ENCODE measurements at places on chromosomes 12 and 14. TPM values are rescaled to one million over a fixed set of nuclear protein-coding genes. Genes with fewer than 3 reads are reported as not detected.

Gene KNTC1
- 94.3 TPM for total RNA-seq

Gene GLS2
- not detected for total RNA-seq

Gene MGAT4C
- not detected for total RNA-seq

Gene PLEKHG3
- total RNA-seq: 79.5 TPM

Gene TPPP2
- not detected for total RNA-seq

Gene CCND2
- total RNA-seq: 0.08 TPM

Gene SLC5A8
- total RNA-seq: not detected

Gene SLCO1B3
- not detected for total RNA-seq

Gene FZD10
- not detected for total RNA-seq

- no peaks in the 10 kb centered on the region for H3K36me3 ChIP-seq
- no peak overlapping the region for H3K27ac ChIP-seq
- no peaks in the 10 kb centered on the region for H3K4me1 ChIP-seq
- H3K4me3 ChIP-seq: no peak overlapping the region
These were observed 47.1 kb upstream of the ATXN7L3B start for GRCh38 chr12:74490390-74491064.

GRCh38 chr14:83217492-83217891 is 1683.8 kb upstream of the SEL1L start:
- no peaks in the 10 kb centered on the region for H3K27me3 ChIP-seq
- no peak overlapping the region for H3K4me3 ChIP-seq
- no peak for DNase-seq
- no peaks in the 10 kb centered on the region for H3K36me3 ChIP-seq
- no peak overlapping the region for H3K27ac ChIP-seq
- no peaks in the 10 kb centered on the region for H3K4me1 ChIP-seq

DNA sequence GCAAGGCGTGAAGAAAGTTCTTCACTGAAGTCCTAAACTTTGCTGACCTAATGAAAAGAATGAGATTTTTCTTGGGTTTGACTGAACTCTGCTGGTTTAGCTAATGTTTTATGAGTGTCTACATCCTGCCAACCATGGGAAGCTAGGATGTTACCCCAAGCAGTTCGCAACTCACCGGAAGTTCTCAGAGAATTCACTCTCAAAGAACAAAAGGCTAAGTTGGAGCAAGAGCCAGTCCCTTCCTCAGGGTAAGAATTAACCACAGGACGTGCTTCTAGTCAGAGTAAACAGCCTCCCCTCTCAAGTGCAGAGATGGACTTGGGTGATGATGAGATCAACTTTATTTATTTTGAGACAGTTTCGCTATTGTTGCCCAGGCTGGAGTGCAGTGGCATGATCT is 37.3 kb downstream of the TCHP start:
- H3K27me3 ChIP-seq: no peaks in the 10 kb centered on the region
- no peak overlapping the region for H3K4me3 ChIP-seq
- H3K27ac ChIP-seq: peak overlapping the region; percentile 91
- DNase-seq: peak; percentile 79
- peaks cover 49% of the 10 kb centered on the region for H3K36me3 ChIP-seq

GRCh38 chr12:120292411-120292660 is 633 bp upstream of the RNU4-2 start:
- H3K27ac ChIP-seq: peak overlapping the region; percentile 100
- H3K36me3 ChIP-seq: no peaks in the 10 kb centered on the region
- peak overlapping the region; percentile 37 for H3K4me3 ChIP-seq
- peaks cover 5% of the 10 kb centered on the region for H3K4me1 ChIP-seq
- no peaks in the 10 kb centered on the region for H3K27me3 ChIP-seq

DNA sequence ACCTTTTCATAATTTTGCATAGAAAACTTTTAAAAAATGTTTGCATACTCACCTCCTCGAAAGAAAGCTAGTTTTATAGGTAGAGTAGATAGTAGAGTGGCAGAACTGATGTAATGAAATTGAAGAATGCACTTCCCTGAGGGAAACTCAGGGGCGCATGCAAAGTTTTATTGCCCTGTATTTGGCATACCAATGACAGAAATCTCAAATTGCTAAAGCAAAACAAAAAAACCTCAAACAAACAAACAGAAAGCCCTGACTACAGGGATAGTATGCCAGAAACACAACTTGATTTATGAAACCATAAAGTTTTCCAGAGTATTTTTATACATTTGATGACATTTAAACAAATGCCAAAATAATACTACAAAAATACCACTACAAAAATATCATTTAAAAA is 1.8 kb downstream of the RASSF9 start:
- no peaks in the 10 kb centered on the region for H3K4me1 ChIP-seq
- no peak overlapping the region for H3K27ac ChIP-seq
- no peaks in the 10 kb centered on the region for H3K27me3 ChIP-seq
- no peak for DNase-seq
- H3K4me3 ChIP-seq: no peak overlapping the region

DNA sequence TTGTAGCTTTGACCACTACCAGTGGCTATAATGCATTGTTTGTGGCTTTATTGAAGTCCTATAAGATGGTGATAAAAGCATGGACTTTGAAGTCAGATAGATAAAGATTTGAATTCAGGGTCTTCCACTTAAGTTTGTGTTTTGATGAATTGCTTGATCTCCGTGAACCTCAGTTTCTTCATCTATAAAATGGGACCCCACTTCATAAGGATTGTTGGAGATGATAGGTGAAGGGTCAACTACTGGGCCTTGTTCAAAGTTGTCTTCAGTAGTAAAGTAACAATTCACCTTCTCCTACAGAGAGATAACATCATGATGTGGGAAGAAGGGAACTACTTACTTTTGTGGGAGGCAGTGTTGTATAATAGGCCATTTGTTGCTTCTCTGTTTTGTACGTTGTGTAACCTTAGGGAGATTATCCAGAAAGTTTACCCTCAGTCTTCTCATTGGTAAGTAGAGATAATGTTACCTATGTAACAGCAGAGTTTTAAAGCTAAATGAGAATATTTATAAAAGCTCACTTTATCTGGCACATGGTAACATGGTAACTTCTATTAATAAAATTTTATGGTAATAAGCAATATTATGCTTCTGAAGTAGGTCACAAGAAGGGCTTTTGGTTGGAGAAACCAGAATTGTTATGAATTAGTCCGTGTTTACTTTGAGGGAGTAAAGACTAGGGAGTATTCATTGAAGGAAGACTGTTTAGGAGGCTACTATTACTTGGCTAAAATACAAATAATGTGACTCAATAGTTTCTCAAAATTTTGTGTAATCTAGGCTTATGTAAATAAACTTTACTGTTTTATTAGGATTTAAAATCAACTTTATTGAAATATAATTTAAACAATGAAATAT is 15.1 kb downstream of the ADIPOR2 start:
- H3K4me1 ChIP-seq: peaks cover 16% of the 10 kb centered on the region
- DNase-seq: no peak
- no peak overlapping the region for H3K27ac ChIP-seq
- no peaks in the 10 kb centered on the region for H3K27me3 ChIP-seq

DNA sequence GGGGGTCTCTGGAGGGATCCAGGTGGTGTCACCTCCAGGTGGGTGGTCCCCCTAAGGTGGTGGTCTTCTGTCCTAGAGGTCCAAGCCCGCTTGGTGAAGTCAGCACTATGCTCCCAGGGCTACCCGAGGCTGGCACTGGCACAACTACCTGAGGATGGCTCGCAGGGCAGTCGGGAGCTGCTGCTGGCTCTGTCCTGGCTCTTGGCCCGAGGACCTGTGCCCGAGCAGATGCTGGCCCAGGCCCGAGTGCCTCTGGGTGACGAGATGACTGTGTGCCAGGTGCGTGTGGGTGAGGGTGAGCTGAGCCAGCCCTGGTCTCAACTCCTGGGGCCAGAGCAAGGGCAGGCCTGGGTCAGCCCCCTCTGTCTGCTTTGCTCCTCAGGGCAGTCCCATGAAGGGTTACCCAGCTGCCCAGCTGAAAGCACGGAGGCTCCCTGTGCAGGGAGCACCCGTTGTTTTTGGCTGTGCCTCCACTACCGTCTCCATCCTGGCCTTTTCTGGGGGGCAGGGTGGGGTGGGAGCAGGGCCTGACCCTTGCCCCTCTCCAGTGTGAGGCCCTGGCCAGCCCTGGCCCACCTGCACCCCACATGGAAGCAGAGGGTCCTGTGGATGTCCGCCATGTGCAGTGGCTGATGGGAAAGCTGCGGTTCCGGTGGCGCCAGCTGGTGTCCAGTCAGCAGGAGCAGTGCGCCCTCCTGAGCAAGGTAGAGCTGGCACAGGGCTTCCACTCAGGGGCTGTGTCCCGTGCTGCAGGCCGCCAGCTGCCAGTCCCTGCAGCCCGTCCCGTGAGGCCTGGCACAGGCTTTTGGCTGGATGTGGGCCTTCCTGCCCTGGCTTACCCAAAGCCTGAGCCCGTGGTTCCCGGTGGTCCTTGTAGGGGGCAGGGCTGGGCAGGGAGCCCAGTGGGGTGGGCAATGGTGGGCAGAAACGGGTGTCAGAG is 1.3 kb downstream of the TEDC1 start:
- H3K4me1 ChIP-seq: peaks cover 20% of the 10 kb centered on the region
- peaks cover 8% of the 10 kb centered on the region for H3K27me3 ChIP-seq
- peaks cover 13% of the 10 kb centered on the region for H3K36me3 ChIP-seq
- H3K4me3 ChIP-seq: peak overlapping the region; percentile 92

DNA sequence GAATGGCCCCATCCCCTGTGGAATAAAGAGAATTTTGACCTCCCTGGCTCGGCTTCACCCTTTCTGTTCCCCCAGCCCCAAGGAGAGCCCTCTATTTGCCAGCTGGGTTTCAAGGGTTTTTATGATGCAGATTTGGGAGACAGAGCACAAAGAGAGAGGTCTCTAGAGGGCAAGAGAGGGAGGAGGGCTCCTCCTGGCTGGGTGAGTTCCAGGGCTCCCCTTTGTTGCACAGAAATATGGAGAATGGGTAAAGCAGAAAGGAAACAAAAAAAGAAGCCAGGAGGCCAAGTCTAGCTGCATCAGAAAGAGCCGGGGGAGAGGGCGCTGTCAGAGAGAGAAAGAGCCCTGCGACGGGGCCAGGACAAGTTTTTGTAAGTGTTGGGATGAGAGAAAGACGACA is 319.6 kb upstream of the RTL1 start:
- DNase-seq: no peak
- no peaks in the 10 kb centered on the region for H3K4me1 ChIP-seq
- H3K27ac ChIP-seq: no peak overlapping the region
- H3K4me3 ChIP-seq: no peak overlapping the region

- H3K27ac ChIP-seq: no peak overlapping the region
- H3K36me3 ChIP-seq: no peaks in the 10 kb centered on the region
- DNase-seq: no peak
- peaks cover 56% of the 10 kb centered on the region for H3K4me1 ChIP-seq
- H3K4me3 ChIP-seq: no peak overlapping the region
These were observed 122.2 kb downstream of the DAAM1 start for GRCh38 chr14:59310633-59311032.

- peaks cover 4% of the 10 kb centered on the region for H3K4me1 ChIP-seq
- no peaks in the 10 kb centered on the region for H3K36me3 ChIP-seq
- H3K27ac ChIP-seq: no peak overlapping the region
- DNase-seq: no peak
- H3K27me3 ChIP-seq: no peaks in the 10 kb centered on the region
These were observed 15.7 kb upstream of the VSIG10 start for GRCh38 chr12:118119449-118119879.

DNA sequence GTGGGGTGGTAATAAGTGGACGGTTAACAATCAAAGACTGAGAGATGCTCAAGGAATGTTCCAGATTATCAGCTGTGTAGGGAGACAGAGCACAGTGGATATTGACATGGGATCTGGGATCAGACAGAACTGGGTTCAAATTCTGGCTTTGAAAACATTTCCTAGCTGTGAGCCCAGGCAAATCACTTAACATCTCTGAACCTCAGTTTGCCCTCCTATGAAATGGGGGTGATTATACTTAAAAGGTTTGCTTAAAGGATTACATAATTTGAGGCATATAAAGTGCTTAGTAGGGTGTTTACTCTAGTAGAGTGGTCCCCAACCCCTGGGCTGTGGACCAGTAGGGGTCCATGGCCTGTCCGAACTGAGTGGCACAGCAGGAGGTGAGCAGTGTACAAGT is 260.0 kb upstream of the CRY1 start:
- no peaks in the 10 kb centered on the region for H3K36me3 ChIP-seq
- no peak overlapping the region for H3K27ac ChIP-seq
- H3K4me3 ChIP-seq: no peak overlapping the region
- DNase-seq: no peak
- H3K4me1 ChIP-seq: peaks cover 6% of the 10 kb centered on the region

GRCh38 chr12:98594050-98594835 is 757 bp downstream of the SLC25A3 start:
- peak overlapping the region; percentile 73 for H3K4me3 ChIP-seq
- peaks cover 53% of the 10 kb centered on the region for H3K36me3 ChIP-seq
- H3K4me1 ChIP-seq: peaks cover 5% of the 10 kb centered on the region

DNA sequence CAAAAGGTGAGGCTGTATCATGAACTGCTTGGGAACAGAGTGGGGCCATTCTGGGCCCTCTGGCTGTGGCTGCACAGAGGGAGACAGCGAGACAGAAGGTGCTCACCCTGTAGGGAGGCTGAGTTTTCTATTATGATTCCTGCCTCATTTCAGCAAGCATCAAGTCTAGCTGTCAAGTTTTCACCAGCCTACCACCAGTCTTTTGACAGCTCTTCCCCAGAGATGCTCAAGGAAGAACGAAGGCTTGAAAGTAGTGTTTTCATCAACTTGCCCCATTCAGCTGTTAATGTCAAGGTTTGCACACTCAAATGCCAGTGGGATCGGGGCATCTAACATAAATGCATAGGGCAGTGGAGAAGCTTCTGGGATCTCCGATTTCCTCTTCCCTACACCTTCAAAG is 10.0 kb downstream of the FGF23 start:
- H3K27ac ChIP-seq: no peak overlapping the region
- no peak for DNase-seq
- H3K27me3 ChIP-seq: peaks cover 25% of the 10 kb centered on the region
- H3K4me1 ChIP-seq: no peaks in the 10 kb centered on the region

- H3K27me3 ChIP-seq: no peaks in the 10 kb centered on the region
- H3K4me1 ChIP-seq: no peaks in the 10 kb centered on the region
- H3K27ac ChIP-seq: no peak overlapping the region
These were observed 160.8 kb upstream of the ALG10B start for GRCh38 chr12:38155526-38156496.

- no peak overlapping the region for H3K4me3 ChIP-seq
- peaks cover 40% of the 10 kb centered on the region for H3K4me1 ChIP-seq
- H3K27ac ChIP-seq: no peak overlapping the region
- H3K36me3 ChIP-seq: no peaks in the 10 kb centered on the region
These were observed 188.3 kb upstream of the SLC38A2 start for GRCh38 chr12:46560874-46561273.

- H3K27me3 ChIP-seq: no peaks in the 10 kb centered on the region
- no peak overlapping the region for H3K27ac ChIP-seq
These were observed 37.7 kb downstream of the RIN3 start for GRCh38 chr14:92551044-92551841.

DNA sequence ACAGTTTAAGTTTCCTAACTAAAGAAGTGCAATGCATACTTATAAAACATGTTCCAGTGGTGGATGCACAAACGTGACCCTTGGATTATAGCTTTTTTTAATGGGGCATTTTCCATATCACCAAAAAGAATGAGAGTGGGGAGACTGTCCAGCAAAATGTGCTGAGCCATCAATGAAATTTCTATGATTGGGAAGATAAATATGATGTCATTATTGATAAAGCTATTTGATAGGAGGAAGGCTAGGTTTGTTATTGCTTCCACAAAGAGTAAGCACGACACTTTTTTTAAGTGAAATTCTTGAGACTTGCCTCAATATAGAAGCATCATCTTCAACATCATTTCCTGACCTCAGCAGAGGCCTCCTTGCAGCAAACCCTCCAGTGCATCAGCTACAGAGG is 174.6 kb upstream of the CLEC14A start:
- no peaks in the 10 kb centered on the region for H3K36me3 ChIP-seq
- H3K4me3 ChIP-seq: no peak overlapping the region
- H3K4me1 ChIP-seq: no peaks in the 10 kb centered on the region
- DNase-seq: no peak

Measured in SJSA1 (cell line).